ENCODE measurements at places on chromosomes 16 and 17. TPM values are rescaled to one million over a fixed set of nuclear protein-coding genes. Genes with fewer than 3 reads are reported as not detected.
A peak's percentile ranks its signal among the peaks of the same experiment; 100 is the strongest.

GRCh38 chr16:17419266-17419665 is 51.5 kb downstream of the XYLT1 start:
- DNase-seq = no peak

GRCh38 chr16:25035494-25036405 is 20.6 kb upstream of the ARHGAP17 start:
- DNase-seq = no peak

- DNase-seq = no peak
Observed at GRCh38 chr16:66943426-66944053, 8.2 kb downstream of the CES2 start.

DNA sequence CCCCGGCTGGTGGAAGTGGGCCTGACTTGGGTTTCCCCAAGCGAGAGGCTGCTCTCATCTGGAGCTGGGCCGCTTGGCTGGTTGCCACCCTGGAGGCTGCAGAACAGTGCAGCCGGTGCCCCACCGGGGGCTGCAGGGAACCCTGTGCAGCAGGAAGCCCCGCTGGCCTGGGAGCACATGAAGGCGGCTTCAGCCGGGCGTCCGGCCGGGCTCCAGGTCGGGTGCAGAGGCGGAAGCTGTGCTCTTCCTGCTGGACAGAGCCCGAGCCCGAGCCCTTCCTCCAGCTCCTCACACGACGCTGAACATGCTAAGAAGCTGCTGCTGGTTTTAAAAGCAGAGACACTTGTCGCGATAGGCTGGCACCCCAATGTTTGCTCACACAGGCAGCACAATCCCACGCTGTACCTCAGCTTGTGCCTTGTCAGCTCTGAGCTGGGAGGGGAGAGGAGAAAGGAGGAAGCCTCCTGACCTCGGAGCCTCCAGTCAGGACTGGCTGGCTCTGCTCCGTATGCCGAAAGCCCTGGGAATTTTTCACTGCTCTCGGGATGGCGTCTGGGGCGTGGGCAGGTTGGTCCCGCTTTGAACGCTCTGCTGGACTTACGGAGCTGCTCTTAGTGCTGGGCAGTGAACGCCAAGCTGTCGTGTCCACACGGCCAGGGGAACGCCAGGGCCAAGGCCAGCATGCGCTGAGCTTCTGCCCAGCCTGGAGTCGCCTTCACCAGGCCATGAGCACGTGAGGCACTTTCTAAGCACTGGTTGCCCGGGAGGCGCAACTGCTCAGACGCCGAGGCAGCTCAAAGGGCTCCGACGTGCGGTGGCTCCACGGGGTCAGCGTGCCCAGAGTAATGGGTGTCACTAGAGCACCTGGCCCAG is 8.8 kb downstream of the CDK5R1 start:
- peak; percentile 88 for DNase-seq

- no peak for DNase-seq
Observed at GRCh38 chr17:29760279-29761039, 137.7 kb upstream of the CORO6 start.

DNA sequence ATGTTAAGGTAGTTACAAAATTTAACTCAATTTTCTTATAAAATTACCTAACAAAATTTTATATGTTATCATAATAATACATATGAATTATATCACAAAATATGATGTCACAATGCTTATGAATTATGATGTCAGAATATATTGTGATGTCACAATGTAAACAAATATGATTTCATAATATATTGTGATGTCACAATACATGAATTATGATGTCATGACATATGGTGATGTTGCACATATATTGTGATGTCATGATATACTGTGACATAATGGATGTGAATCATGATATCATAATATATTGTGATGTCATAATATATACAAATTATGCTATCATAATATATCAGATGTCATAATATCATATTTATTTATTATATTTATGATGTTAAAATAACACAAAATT is 1879.9 kb downstream of the TP53TG3F start:
- no peak for DNase-seq

GRCh38 chr17:72811976-72812687 is 280.4 kb downstream of the SLC39A11 start:
- DNase-seq = no peak

The TUBB3 gene
- polyA plus RNA-seq = 0.80 TPM

The RAB26 gene
- 1.5 TPM for polyA plus RNA-seq

- no peak for DNase-seq
Observed at GRCh38 chr16:5018793-5019192, 14.9 kb downstream of the NAGPA start.

The POLR2A gene
- polyA plus RNA-seq = 26.0 TPM

DNA sequence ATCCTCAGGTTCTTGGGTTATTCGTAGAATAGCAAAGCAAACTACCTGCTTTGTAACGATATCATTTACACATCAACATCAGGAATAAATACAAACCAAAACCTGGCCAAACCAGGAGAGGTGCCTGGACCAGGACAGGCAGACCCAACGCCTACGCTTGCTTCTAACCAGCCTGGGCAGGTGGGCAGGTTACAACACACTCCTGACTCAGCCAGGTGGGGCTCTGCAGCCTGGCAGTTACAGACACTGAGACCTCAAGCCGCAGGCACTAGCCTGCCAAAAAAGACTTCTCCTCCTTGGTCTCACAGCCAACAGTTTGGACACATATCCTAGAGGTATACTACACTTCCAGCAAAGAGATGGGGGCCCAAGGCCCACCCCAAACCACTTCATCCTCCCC is 14.0 kb downstream of the ANKRD11 start:
- no peak for DNase-seq

Data from spleen (tissue), 13 donors.